Stimulated activated CD4-positive, alpha-beta T cell treated with anti-CD3 and anti-CD28 coated beads, TNF-alpha, amount 100 ng/mL, for 1 hour (primary cell): ENCODE measurements at places on chromosomes 1 and 21.

GRCh38 chr1:89687254-89687653 is 54.3 kb downstream of the LRRC8C start:
- no peak for DNase-seq

GRCh38 chr1:234114648-234115307 is 210.3 kb downstream of the SLC35F3 start:
- no peak for DNase-seq

DNA sequence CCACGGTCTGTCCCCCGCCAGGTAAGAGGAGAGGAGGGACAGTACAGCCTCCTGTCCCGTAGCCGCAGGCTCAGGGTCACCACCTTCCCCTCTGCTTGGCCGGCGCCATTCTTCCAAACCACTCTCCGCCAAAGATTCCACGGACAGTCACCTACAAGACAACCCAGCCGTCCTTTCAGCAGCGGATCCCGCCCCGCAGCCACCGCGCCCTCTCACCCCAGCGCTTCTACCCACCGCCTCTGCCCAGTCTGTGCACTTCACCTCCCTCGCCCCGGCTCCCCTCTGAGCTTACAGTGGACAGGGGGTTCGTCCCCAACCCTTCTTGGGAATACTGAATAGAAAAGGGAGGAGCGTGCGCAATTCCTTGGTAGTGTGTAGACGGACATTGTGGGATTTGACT is 319.6 kb downstream of the FAM72C start:
- no peak for DNase-seq

- no peak for DNase-seq
These were observed 28.6 kb downstream of the LGR6 start for GRCh38 chr1:202221911-202222909.

GRCh38 chr1:15749399-15750291 is 7.3 kb downstream of the TMEM82 start:
- DNase-seq = no peak

GRCh38 chr21:44334329-44335030 is 4.7 kb downstream of the CFAP410 start:
- DNase-seq = no peak

DNA sequence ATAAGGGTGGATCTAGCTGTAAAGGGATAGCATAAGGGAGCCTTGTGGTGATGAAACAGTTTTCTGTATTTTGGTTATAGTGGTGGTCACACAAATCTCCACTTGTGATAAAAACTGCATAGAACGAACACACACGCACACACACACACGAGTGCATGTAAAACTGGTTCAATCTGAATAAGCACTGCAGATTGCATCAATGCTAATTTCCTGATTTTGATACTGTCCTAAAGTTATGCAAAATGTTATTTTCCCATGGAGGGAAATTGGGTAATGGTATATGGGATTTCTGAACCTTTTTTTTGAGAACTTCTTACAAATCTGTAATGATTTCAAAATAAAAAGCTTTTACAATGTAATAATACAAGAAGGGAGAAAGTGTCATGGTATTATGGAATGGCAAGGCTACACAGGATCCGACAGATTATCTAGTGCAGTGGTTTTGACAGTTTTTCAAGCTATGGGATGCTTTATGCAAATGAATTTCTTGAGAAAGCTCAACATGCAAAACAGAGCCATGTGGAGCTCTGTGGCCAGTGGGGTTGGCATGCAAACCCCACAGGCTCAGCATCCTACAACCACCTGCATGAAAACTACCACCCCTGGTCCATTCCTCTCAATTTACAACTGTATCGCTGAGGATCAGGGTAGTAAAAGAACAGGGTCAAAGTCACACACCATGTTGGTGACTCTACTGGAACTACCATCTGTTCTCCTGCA is 18.8 kb downstream of the SLC41A1 start:
- DNase-seq = no peak

DNA sequence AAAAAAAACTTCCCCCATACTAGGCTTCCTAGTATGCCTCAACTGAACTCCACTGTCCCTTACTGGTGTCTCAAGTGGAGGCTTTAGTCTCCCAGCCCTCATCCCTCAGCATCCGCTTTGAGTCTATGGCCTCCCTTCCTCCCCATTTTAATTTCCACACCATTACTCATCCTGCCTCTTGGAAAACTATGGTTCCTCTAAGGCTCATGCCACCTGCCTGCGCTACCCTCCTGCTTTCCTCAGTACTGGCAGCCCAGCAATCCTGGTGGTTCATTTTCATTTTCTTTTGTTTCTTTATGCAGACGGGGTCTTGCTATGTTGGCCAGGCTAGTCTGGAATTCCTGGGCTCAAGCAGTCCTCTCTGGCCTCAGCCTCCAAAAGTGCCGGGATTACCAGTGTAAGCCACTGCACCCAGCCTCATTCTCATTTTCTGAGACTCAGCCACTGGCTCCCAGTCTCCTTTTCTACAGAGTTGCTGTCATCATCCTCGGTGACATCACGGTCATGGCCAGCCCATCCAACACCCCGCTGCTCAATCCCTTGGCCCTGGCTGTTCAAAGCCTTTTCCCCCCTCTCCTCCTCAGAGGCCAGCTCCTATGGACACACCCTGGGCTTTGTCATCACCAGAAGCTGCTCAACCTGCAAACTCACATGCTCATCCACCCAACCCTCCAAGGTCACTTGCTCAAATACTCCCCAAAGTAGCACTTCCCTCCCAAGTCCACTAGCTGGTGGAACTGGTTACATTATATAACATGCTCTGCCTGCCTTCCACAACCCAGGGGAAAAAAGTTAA is 2.3 kb upstream of the PMVK start:
- DNase-seq = no peak

- DNase-seq = no peak
These were observed 170.6 kb downstream of the RUNX1 start for GRCh38 chr21:34878501-34878900.

- DNase-seq = no peak
These were observed 100.4 kb downstream of the BRINP3 start for GRCh38 chr1:190377294-190377693.

- no peak for DNase-seq
These were observed 35.8 kb upstream of the HIVEP3 start for GRCh38 chr1:41954533-41954944.

GRCh38 chr1:68438310-68438709 is 11.4 kb downstream of the RPE65 start:
- no peak for DNase-seq

DNA sequence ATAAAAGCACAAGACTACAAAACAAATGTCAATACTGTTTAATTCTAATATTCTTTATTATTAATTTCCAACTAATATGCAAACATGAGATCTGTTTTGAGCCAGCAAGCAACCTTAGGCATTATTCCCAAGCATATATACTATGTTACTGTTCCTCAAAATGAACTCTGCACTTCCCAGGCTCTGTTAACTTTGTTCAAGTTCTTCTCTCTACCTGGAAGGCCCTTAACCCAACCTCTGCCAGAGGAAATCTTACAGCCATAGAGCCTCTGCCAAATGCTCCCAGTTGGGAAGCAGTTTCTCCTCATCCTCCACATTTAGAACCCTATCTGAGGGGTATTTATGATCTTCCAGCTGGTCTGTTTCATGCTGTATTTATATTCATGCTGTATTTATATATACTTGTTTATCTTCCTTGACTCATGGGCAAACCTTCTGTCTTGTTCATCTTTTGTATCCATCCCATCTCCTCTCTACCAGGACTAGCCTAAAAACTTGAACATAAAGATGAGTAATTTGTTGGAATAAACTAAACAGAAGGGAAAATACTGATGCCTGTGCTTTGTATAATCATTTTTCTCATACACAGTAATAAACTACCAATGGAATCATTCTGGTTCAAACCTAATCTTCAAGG is 5.3 kb downstream of the IVNS1ABP start:
- DNase-seq = no peak

GRCh38 chr1:33175865-33176264 is 6.0 kb downstream of the TRIM62 start:
- no peak for DNase-seq

- DNase-seq = no peak
These were observed 104.7 kb downstream of the HIVEP3 start for GRCh38 chr1:41813755-41814745.

DNA sequence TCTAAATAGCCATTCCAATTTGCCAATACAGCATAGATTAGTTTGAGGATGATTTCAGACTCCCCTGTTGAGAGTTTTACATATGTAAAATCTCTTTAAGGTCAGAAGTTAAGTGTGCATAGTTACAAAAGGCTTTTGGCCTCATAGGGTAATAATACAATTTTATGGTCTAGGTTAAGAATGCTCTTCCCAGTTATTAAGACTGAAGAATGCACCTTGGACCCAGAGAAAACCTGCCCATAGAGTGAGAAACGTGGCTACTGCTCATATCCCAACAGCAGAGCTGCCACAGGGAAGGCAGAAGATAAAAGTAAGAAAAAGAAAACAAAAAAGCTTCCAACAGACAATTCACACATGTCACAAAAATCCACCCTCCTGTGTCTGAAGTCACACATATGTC is 255.9 kb downstream of the LMO4 start:
- no peak for DNase-seq

DNA sequence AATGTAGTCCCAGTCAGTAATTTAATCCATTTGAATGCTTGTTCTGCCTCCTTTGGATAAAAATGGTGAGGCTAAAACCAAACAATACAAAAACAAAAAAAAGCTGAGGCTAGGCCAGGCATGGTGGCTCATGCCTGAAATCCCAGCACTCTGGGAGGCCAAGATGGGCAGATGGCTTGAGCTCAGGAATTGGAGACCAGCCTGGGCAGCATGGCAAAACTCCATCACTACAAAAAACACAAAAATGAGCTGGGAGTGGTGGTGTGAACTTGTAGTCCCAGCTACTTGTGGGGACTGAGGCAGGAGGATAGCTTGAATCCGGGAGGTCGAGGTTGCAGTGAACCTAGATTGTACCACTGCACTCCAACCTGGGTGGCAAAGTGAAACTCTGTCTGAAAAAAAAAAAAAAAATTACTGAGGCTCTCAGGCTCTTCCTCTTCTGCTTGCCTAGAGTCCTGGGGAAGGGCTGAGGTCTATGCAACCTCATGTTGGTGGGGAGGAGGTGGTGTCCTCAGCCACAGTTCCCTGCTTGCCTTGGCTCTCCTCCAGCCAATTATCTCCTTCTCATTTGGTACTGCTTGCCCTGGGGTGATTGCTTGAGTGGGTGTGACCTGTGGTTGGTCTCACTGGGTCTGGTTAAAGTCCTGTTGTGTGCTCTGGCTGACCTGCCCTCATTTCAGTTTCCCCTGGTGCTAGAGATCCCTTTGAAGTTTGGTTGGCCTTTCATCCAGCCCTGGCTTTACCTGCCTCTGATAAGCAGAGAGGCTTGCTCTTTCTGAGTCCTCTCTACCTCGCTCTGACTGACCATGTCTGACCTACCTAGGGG is 20.9 kb downstream of the S1PR1 start:
- no peak for DNase-seq

- DNase-seq = peak; percentile 54
These were observed at the start of gene TRAF3IP3 for GRCh38 chr1:209755926-209756614. TRAF3IP3 (plus strand) TSS chr1:209756053; CDS start chr1:209760040, 3,987 bp downstream.

DNA sequence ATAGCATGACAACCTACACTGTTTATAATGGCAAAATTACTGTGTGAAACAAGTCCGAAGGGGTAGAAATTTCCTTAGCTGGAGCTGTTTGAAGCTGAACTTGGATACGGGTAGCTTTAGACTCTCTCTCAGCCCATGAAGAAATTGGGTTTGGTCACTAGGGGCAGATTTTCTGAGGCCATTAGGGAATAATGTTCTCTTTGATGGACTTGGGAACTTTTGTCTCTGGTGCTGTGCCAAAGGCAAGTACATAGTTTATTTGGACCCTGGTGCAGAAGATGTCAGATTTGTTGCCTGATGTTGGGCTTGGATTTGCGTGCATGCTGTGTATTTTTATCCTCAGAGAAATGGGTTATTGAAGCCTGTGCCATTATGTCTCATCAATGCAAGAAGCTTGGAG is 109.6 kb downstream of the VPS13D start:
- DNase-seq = no peak

DNA sequence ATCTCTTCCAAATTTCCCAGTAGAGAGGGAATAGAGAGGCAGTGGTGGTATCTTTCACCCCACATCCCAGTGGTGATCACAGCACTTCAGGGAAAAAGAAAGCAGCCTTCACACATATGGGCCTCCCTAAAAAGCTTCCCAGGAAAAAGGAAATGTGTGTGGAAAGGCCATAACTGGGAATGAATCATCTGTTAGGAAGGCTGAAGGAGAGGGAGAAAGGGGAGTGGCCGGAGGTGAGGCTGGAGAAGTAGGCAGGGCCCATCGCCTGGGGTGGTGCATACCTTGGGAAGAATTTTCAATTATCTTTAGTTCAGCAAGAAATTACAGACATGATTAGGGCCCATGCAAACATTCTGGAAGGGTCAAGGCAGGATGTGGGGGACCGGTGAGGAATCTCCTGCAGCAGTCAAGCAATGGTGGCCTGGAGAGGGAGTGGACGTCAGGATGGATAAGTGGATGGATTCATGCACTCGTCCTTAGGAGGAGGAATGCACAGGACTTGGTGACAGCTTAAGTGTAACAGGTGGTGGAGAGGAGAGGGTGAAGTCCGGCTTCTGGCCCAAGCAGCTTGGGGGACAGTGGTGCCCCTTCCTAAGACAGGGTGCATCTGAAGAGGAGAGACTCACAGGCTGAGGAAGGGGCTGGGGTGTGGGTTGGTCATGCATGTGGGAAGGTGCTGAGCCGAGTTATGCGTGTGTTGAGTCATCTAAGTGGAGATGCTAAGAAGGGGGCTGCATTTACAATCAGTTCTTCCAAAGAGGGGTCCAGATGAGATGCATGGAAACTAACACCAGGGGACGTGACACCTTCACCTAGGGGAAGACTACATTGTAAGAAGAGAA is 17.9 kb downstream of the HIVEP3 start:
- no peak for DNase-seq

DNA sequence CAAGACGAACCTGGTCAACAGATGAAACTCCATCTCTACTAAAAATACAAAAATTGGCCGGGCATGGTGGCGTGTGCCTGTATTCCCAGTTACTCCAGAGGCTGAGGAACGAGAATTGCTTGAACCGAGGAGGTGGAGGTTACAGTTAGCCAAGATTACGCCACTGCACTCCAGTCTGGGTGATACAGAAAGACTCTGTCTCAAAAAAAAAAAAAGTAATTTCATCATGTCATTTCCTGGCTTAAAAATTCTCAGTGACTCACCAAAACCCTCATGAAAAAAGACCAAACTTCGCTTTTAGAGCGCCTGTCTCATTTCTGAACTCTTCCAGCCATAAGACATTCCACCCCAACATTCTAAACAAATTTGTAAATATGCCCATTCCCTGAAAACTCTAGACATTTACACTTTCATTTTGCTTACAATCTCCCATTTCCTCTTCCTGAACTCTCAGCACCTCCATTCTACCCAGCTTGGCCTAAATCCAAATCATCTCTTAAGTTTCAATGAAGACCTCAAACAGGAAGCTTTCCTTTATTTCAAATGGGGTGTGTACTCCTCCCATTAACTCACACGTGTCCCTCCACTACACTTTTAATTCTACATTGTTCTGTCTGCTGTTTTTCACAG is 50.5 kb upstream of the PRRC2C start:
- no peak for DNase-seq

- no peak for DNase-seq
These were observed 11.4 kb upstream of the PRMT2 start for GRCh38 chr21:46624050-46624449.
